Thyroid gland (tissue), 4 donors: ENCODE measurements at places on chromosomes 12 and 14.
A peak's percentile ranks its signal among the peaks of the same experiment; 100 is the strongest.

GRCh38 chr14:22794551-22794951 is 20.7 kb downstream of the SLC7A7 start:
- no peak overlapping the region for H3K4me3 ChIP-seq
- no peak for DNase-seq
- no peaks in the 10 kb centered on the region for H3K36me3 ChIP-seq
- no peaks in the 10 kb centered on the region for H3K27me3 ChIP-seq
- H3K4me1 ChIP-seq: no peaks in the 10 kb centered on the region

- DNase-seq: no peak
- no peaks in the 10 kb centered on the region for H3K36me3 ChIP-seq
- no peaks in the 10 kb centered on the region for H3K27me3 ChIP-seq
- no peak overlapping the region for H3K4me3 ChIP-seq
Measured at GRCh38 chr12:32698285-32698684, 19.2 kb downstream of the DNM1L start.

DNA sequence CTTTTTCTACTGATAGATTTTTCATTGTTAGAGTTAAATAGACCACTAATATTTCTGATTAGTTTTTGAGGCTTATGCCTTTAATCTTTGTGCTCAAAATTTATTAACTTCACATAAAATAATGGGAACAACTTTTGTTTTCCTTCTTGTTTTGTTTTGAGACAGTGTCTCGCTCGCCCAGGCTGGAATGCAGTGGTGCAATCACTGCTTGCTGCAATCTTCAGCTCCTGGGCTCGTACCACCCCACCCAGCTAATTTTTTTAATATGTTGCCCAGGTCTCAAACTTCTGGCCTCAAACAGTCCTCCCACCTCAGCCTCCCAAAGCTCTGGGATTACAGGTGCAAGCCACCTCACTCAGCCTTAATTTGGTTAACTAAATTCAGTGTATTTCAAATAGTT is 16.8 kb downstream of the SCFD1 start:
- H3K27ac ChIP-seq: no peak overlapping the region
- no peaks in the 10 kb centered on the region for H3K27me3 ChIP-seq
- H3K36me3 ChIP-seq: peaks cover 18% of the 10 kb centered on the region
- DNase-seq: no peak

DNA sequence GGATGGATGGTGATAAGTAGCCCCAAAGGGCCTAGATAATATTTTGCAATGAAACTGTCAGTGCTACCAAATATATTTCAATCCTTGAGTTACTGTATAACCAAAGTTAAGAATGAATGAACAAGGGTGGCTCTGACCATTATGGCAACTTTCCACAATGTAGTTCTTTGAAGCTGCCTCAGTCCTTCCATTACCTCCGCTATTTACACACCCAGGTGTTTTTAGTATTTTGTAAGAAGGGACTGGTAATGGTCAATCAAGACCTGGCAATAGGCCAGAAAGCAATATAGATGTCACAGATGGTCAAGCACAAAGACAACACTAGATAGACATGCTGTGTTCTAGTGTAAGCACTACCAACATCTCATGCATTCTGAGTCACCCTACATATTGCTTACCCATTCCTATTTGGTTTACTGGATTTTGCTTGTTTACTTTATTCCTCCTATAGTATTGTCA is 16.3 kb downstream of the DUSP16 start:
- H3K27me3 ChIP-seq: no peaks in the 10 kb centered on the region
- no peak overlapping the region for H3K27ac ChIP-seq
- peaks cover 13% of the 10 kb centered on the region for H3K4me1 ChIP-seq
- H3K4me3 ChIP-seq: no peak overlapping the region

GRCh38 chr12:26646571-26646970 is 186.4 kb downstream of the ITPR2 start:
- H3K27ac ChIP-seq: no peak overlapping the region
- no peak for DNase-seq
- H3K27me3 ChIP-seq: no peaks in the 10 kb centered on the region
- no peaks in the 10 kb centered on the region for H3K4me1 ChIP-seq

DNA sequence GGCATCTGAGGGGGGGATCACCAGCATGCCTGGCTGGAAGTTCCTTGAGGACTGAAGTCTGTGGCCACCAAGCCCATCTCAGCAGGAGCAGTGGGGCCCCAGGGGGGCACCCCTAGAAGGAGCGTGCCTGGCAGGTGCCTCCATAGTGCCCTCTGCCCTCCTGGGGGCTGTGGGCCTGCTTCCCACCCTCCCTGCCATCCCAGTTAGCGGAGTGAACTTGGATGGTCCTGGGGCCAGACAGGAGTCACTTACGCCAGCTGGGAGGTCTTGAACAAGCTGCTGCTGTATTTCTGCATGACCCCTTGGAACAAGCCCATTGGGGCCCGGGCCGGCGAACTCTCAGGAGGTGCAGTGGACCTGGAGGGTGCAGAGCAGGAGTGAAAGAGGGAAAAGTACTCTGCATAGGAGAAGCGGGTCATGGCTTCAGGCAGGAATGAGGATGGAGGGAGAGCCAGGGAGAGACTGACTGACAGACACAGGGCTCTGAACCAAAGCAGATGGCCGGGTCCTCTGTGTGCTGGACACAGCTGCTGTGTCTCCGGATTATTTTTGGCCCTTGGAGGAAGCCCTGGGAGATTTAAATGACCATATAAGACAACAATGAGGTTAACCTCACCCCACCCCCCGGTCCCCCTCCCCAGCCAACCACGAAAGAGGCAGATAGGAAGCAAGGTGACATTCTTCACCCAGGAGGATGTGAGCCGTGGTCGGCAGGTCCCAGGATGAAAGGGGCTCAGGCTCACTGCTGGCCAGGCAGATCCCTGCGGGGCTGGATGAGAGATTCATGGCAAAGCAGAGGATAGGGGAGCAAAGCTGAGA is 19.6 kb downstream of the ASB2 start:
- no peak for DNase-seq
- H3K27ac ChIP-seq: no peak overlapping the region
- no peaks in the 10 kb centered on the region for H3K27me3 ChIP-seq
- H3K4me1 ChIP-seq: no peaks in the 10 kb centered on the region
- H3K4me3 ChIP-seq: no peak overlapping the region

DNA sequence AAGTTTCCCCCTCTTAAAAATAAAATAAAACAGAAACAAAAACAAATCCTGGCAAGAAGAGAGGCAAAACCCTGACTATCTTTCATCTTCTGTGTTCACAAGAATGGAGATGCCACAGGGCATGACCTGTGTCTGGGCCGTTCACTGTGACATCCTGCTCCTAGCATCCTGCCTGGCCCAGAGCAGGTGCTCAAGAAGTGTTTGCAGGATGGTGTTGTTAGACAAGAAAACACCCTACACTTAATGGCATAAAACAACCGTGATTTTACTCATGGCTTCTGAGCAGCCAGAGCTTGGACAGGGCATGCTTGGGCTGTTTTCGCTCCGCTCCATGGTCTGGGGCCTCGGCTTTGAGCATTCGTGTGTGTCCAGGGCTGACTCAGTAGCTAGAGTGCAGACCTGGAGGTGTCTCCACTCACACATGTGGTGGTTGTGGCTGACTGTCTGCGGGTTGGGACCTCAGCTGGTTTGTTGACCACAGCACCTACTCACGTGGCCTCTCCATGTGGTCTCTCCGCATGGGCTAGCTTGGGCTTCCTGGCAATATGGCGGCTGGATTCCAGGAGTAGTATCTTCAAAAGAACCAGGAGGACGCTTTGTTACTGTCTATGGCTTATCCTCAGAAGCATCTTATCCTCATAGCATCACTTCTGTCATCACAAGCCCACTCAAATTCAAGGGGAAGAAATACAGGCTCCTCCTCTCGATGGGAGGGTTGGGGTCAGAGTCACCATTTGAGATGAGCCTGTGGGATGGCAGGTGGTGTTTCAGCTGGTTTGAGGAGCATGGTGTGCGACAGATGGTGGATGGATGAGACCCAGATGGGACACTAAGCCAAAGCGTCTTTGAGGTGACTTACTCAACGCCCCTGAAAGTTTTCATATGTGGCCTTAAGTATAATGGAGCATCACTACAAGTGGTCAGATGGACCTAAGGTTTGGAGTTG is 33.2 kb upstream of the FZD10 start:
- H3K27me3 ChIP-seq: no peaks in the 10 kb centered on the region
- H3K27ac ChIP-seq: peak overlapping the region; percentile 17
- DNase-seq: no peak
- no peaks in the 10 kb centered on the region for H3K4me1 ChIP-seq

- no peaks in the 10 kb centered on the region for H3K27me3 ChIP-seq
- H3K4me3 ChIP-seq: no peak overlapping the region
Measured at GRCh38 chr14:76917745-76918255, 91.6 kb downstream of the LRRC74A start.

- peak overlapping the region; percentile 40 for H3K4me3 ChIP-seq
- no peaks in the 10 kb centered on the region for H3K27me3 ChIP-seq
- peak; percentile 98 for DNase-seq
Measured at GRCh38 chr12:109110988-109111495, 5.3 kb upstream of the ACACB start.

- H3K4me3 ChIP-seq: no peak overlapping the region
- no peak overlapping the region for H3K27ac ChIP-seq
- H3K36me3 ChIP-seq: no peaks in the 10 kb centered on the region
- peaks cover 6% of the 10 kb centered on the region for H3K4me1 ChIP-seq
- H3K27me3 ChIP-seq: no peaks in the 10 kb centered on the region
- no peak for DNase-seq
Measured at GRCh38 chr14:23951590-23952201, 1.9 kb upstream of the DHRS4 start.

- no peaks in the 10 kb centered on the region for H3K27me3 ChIP-seq
- H3K4me3 ChIP-seq: no peak overlapping the region
- no peaks in the 10 kb centered on the region for H3K4me1 ChIP-seq
- H3K36me3 ChIP-seq: no peaks in the 10 kb centered on the region
- H3K27ac ChIP-seq: no peak overlapping the region
Measured at GRCh38 chr12:88298761-88299242, 156.7 kb downstream of the TMTC3 start.

DNA sequence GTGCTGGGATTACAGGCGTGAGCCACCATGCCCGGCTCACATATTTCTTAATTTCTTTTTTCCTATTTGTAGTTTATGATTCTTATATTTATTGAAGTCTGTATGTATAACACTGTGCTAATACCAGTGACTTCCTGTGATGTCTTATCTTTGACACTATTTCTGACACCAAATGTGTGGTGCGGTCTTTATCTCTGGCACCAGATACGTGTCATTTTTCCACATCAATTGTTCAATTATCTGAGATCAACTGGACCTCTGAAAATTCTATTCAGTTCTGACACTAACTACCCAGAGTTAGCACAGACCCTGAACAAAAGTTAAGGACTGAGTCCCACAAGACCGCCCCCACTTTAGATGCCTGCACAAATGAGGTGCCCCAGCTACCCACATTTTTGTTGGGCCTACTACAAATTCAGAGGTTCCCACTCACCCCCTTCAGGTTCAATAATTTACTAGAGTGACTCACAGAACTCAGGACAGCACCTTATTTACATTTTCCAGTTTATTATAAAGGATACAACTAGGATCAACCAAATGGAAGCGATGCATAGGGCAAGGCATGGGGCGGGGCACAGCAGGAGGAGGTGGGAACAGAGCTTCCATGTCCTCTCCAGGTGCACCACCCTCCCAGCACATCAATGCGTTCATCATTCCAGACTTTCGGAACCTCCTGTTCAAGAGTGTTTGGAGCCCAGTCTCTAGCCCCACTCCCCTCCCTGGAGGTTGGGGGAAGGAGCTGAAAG is 11.6 kb upstream of the SRSF9 start:
- H3K4me3 ChIP-seq: no peak overlapping the region
- H3K27me3 ChIP-seq: no peaks in the 10 kb centered on the region
- H3K36me3 ChIP-seq: no peaks in the 10 kb centered on the region
- no peak overlapping the region for H3K27ac ChIP-seq
- H3K4me1 ChIP-seq: no peaks in the 10 kb centered on the region

DNA sequence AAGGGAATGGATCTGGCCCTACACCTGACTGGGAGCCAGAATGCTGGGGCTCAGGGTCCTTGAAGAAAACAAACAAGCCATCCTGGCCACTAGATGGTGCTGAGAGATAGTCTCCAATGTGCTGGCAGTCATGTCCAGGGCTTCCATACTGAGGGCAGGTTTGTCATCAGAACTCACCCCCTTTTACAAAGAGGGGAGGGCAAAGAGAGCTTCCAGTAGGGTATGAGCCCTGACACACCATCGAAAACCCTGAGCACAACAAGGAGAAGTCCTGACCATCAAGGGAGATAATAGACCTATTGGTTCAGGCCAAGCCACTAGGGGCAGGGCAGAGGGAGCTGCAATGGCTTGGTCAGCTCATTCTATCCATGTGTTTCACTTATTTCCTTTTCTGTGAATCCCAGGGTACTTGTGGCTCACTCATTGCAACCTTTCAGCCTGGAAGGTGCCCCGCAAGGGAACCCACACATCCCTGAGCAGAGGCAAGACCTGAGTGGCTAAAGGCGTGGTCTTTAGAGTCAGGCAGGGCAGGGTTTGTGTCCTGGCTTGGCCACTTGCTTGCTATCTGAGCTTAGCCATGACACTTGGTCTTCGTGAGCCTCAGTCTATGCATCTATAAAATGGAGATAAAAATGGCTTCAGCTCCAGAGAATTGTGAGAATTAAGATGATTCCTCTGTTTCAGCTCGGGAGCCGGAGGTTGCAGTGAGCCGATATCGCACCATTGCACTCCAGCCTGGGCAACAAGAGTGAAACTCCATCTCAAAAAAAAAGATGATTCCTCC is 6.2 kb upstream of the PLEKHH1 start:
- H3K27ac ChIP-seq: no peak overlapping the region
- H3K4me1 ChIP-seq: peaks cover 55% of the 10 kb centered on the region
- H3K36me3 ChIP-seq: no peaks in the 10 kb centered on the region
- H3K27me3 ChIP-seq: no peaks in the 10 kb centered on the region

DNA sequence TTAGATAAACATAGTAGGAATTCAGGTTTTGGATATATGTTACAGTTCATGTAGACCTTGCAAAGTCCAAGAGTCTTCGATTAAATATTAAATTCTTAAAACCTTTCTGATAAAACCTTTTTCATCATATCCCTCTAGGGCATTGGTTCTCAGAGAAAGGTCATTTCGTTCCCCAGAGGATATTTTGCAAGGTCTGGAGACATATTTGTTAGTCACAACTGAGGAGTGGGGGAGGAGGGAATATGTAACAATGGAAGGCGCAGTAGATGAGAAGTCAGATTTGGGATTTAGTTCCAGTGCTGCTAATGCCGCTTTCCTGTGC is 5.3 kb downstream of the TMEM253 start:
- peak overlapping the region; percentile 62 for H3K27ac ChIP-seq
- DNase-seq: no peak
- no peaks in the 10 kb centered on the region for H3K27me3 ChIP-seq
- H3K4me1 ChIP-seq: peaks cover 9% of the 10 kb centered on the region

DNA sequence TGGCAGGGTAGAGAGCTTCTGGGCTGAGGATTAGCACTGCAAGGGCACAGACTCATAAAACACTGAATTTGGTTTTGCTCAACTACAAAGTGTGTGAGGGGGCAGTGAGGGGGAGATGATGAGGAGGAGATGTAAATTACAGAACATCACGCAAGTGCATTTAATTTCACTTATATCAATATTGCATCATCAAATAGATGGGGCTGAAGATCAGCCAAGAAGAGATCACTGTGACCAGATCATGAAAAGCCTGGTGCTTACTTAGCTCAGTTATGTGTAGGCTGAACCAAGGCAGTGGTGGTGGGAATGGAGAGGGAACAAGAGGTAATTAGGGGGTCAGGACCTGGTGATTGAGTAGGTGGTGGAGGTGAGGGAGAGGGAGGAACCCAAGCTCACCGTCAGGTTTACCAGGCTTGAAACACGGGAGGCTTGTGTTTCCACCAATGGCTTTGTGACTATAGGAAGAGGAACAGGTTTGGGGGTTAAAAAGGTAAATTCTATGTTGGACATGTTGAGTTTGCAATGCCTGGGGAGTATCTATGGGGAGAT is 11.3 kb downstream of the FOS start:
- H3K36me3 ChIP-seq: no peaks in the 10 kb centered on the region
- no peak for DNase-seq
- peaks cover 10% of the 10 kb centered on the region for H3K4me1 ChIP-seq

GRCh38 chr14:78073028-78073427 is 97.1 kb upstream of the NRXN3 start:
- no peaks in the 10 kb centered on the region for H3K27me3 ChIP-seq
- no peaks in the 10 kb centered on the region for H3K36me3 ChIP-seq
- H3K4me1 ChIP-seq: no peaks in the 10 kb centered on the region
- H3K27ac ChIP-seq: no peak overlapping the region
